ENCODE measurements at places on chromosomes 5 and 9.

- no peak for DNase-seq
These were observed 3.6 kb upstream of the SLC25A48 start for GRCh38 chr5:135830876-135831275.

DNA sequence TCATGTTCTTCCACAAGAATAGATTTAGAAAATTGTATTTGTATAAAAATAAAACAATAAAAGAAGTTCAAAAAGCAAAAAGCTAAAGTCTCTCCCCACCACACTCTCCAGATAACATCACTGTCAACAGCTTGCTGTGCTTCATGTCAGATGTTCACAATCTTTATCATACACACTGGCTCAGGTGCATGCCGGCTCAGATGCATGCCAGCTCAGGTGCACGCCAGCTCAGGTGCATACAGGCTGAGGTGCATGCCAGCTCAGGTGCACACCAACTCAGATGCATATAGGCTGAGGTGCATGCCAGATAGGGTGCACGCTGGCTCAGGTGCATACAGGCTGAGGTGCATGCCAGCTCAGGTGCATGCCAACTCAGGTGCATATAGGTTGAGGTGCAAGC is 26.5 kb downstream of the SEMA4D start:
- no peak for DNase-seq

- DNase-seq: no peak
These were observed 68.0 kb downstream of the FAM174A start for GRCh38 chr5:100603141-100603540.

DNA sequence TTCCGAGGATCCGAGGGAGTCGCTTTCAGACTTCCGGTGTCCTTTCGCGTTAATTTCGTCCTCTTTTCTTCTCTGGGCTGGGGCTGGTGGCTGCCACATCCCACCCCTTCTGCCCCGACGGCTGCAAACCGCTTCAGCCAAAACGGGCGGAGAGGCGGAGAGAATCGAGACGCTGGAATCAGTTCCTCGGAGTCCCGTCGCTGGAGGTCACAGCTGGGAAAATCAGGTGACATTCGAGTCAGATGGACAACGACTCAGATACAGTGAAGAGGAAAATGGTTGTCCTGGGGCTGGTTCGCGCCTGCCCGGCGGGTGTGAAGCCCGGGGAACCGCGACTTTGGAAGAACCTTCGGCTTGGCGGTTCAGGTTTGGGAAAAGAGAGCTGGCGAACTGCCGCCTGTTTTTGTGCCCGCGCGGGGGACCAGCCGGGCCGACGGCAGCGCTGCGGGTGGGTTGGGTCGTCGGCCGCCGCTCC is 8.9 kb upstream of the NKX2-5 start:
- DNase-seq: no peak

DNA sequence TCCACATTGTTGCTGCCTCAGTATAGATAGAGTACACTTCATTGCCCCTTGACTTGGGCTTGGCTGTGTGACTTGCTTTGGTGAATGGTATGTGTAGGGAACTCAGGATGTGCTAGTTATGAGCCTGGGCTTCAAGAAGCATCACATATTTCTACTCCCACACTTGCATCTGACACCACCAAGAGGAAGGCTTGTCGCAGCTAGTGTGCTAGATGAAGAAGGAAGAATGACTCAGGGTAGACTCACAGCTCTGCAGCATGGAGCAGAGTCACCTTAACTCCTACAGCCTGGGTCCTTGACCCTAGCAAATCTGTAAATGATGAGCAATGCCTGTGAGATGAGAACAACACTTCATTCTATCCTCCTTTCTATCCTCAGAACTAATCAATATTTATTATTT is 261.8 kb downstream of the ASTN2 start:
- no peak for DNase-seq

DNA sequence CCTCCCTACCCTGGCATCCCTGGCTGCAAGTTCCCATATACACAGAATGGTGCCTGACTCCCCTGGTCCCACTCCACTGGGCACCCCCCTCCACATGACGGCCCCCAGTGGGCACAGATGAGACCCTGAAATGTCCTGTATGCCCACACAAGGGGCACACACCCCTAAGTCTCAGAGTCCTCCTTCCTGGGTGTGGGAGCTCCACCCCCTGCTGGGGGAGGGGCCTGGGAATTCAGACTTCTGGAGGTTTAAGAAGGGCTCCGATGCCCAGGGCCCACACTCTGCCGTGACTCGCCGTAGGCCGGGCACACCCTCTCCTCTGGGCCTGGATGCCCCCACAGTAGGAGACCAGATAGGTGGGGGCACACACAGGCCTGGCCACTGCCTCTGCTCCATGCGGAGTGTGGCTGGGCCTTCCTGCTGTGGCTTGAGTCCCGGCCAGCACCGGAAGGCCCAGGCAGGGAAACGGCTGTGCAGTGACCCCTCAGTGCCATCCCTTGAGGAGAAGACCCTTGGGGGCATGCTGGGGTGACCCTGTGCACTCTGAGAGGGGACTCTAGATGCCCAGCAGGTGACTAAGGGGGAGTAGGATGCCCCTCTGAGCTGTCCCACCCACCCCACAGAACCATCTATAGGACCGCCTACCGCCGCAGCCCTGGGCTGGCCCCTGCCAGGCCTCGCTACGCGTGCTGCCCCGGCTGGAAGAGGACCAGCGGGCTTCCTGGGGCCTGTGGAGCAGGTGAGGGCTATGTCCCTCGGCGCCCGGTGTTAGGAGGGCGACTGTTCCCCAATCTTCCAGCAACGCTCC is 6.5 kb downstream of the EGFL7 start:
- DNase-seq: no peak

DNA sequence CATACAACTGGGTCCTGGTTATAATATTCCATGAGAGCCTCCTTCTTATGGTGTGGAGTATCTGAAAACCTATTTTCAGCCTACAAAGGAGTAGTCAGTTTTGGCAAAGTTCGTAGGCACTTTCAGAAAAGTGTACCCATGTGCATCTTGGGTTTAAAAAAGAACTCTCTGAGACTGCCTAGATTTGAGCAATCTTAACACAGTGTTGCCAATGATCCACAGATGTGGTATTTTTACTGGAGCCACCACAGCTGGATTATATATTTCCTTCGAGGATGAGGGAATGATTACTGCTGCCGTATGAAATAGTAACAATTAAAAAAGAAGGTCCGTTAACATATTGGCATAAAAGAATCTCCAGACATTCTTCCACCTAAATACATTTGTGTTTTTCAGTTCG is 1.1 kb downstream of the PALM2AKAP2 start:
- DNase-seq: no peak

- no peak for DNase-seq
These were observed 113.4 kb upstream of the TAS2R1 start for GRCh38 chr5:9743507-9743906.

- no peak for DNase-seq
These were observed 916 bp downstream of the SHLD3 start for GRCh38 chr5:65625743-65626142.

DNA sequence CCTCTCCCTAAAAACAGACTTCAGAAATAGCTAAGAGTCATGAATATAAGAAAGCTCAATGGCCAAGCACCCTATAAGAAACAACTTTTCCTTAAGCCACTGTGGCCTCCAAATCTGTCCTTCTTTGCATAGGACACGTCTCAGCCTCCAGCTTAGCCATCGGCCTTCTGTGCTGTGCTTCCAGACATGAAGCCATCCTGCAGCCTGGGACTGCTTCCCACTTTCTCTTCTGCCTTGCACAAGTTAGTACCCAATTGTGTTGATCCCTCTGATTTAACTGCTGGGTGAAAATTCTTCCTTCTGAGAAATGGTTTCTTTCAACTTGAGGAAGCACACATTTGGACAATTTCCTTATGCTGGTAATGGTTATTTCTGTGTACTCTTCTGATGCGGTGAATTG is 334.7 kb downstream of the MARCHF11 start:
- no peak for DNase-seq
